ENCODE measurements at places on chromosomes 5 and 9.

DNA sequence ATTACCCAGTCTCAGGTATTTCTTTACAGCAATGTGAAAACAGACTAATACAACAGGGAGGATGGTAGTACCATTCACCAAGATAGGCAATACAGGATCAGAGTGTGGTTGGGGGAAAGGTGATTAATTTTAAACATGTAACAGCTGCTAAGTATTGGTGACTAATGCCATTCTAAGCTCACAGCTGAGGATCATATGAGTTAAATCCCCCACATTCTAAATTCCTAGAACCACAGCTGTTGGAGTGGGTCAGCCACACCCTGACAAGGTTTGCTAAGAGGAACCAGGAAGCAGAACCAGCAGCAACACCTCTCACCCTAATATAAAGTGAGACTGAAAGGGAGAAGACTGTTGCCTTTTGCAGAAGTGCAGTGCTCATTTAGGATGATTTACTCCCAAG lies 24.8 kb downstream of the HSPB3 start:
- DNase-seq, result no peak

DNA sequence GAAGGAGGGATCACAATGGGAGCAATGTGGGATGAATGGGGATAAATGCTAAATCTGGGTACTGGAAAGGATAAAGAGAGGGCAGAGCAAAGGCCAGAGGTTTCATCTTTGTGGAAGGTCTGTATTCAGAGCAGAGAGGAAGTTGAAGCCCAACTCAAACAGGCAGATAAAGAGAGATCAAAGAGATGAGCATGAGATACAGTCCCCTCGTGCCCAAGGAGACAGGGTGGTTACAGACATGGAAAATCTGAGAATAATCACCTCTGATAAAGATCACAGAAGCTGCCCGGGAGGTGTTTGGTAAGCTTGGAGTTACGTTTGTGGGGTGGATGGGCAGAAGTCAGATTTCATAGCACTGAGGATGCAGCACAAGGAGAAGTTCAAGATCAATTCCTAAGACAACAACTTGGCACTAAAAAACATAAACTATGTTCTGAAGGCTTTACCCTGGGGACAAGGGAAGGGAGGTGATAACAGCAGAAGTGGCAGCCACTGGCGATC lies 459 bp upstream of the ERAP2 start:
- peak; percentile 18 for DNase-seq

GRCh38 chr9:95772320-95773052 lies 103.0 kb upstream of the ERCC6L2 start:
- DNase-seq, result peak; percentile 96

GRCh38 chr9:91495450-91495849 lies 71.8 kb upstream of the NFIL3 start:
- no peak for DNase-seq
